ENCODE measurements at places on chromosomes 7 and 10.

DNA sequence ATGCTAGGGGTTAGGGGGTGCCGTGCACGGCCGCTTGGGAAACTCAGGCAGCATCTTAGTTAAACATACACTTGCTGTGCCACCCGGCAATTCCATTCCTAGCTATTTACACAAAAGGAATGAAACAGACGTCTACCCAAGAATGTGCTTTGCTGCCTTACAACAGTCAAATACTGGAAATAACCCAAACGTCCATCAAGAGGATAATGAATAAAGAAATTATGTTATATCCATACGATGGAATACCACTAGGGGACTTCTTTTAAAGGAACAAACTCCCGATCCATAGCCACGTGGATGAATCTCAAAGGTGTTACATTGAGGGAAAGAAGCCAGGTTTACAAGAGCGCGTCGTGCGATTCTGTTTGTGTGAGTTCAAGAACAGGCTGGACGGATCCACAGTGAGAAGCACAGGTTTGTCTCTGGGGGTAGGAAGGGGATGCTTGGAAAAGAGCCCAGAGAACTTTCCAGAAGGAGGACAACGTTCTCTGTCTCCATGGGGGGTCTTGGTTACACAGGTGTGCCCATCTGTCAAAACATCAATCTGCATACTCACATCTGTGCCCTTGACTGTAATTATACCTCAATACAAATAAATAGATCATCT, 41.8 kb downstream of the STK32C start:
- no peak for DNase-seq

DNA sequence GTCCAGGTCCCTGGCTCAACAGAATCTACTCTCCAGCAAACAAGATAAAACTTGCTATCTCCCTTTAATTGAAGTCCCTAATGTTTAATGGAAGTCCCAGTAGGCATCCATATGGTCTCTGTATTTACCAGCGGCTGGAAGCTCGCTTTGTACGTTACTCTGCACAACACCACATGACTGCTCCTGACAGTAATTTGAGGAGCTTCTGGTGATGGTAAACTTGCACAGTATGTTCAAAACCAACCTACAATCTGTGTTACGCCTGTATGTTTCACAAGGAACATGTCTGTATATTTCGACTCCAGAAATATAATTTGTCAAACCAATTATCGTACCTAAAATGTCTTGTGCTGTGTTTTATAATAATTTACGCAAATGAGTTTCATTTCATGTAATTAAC, 4.4 kb upstream of the TECPR1 start:
- DNase-seq: no peak

- no peak for DNase-seq
Measured at GRCh38 chr7:40115936-40116335, 18.5 kb downstream of the MPLKIP start.

GRCh38 chr7:13846386-13846785, 143.1 kb downstream of the ETV1 start:
- DNase-seq: no peak

DNA sequence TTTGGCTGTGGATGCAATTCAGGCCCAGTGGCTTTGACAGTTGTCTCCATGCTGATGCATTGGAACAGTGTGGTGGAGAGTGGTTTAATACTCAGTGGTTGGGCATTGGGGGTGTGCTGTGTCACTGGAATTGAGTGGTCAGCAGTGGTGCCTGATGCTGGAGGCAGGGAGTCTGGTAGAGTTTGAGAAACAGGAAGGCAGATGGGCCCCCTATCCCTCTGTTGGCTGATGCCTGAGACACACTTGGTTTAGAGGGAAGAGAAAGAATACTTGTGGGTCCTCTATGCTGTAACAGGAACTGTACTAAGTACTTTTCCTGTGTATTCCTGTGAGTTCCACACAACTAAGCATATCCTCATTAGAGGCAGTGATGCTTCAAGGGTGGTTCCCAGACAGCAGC, 55.4 kb downstream of the EEPD1 start:
- peak; percentile 31 for DNase-seq

DNA sequence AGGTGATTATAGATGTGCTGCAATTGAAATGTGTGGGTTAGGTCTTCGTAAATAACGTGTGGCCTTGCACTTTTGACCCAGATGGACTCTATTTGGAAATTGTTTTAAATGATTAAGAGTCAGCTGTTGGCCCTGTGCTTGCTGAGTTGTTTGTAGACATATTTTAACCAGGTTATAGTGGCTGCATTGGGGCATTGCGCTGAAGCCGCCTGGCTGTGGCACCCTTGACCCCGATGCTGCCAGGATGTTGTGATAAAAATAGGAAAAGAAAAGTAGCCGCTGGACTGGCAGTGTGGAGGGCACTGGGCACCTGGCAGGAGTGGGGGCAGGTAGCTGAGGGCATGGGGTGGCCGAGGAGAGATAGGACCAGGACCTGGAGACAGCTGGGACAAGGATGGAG, 13.4 kb downstream of the LRRC27 start:
- no peak for DNase-seq

DNA sequence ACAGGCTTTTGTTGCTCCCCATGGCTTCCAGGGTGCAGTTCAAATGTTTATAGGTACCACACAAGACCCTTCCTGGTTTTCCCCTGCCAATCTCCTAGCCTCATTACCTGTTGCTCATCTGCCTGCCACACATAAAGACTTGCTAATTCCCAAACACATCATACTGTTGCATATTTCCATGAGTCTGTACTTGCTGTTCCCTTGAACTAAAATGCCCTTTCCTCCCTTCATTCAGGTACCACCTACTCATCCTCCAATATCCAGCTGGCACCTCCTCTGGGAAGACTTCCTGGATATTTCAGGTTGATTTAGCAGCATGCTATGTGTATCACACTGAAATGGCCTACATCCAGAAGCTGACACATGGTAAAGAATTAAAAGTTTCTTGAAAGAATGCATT, 206.4 kb upstream of the NFE2L3 start:
- no peak for DNase-seq

DNA sequence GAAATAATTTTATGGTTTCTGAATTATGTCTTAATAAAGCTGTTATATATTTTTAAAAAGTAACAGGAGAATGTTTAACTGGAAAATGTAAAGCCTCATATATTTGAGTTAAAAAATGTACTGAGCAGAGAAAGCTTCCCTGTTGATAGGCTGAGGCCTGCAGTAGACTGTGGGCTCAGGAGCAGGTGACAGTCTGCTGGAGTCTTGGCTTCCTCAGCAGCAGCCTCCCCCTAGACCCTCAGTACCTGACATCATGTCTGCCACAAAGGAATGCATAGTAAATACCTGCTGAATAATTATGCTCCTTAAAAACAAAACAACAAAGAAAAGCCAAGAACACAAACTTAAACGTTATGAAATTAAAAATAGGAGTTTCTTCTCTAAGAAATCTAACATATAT, 73.9 kb upstream of the NOBOX start:
- DNase-seq: no peak

- DNase-seq: no peak
Measured at GRCh38 chr10:95254629-95255028, 36.2 kb downstream of the PDLIM1 start.

DNA sequence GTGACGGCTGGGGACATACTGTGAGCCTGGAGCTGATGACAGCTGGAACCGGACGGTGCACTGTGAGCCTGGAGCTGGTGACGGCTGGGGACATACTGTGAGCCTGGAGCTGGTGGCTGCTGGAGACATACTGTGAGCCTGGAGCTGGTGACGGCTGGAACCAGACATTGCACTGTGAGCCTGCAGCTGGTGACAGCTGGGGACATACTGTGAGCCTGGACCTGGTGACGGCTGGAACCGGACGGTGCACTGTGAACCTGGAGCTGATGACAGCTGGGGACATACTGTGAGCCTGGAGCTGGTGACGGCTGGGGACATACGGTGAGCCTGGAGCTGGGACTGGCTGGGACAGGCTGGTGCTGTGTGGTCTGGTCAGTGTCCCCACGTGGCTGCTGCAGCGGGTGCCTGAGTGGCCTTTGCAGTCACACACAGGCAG, 47.9 kb downstream of the PTPRN2 start:
- no peak for DNase-seq

GRCh38 chr10:100972115-100972903, 3.0 kb downstream of the SEMA4G start:
- DNase-seq: no peak

- no peak for DNase-seq
Measured at GRCh38 chr7:26550492-26550891, 258.8 kb downstream of the SNX10 start.

GRCh38 chr10:112963835-112964234, 13.8 kb downstream of the TCF7L2 start:
- DNase-seq: no peak

- DNase-seq: no peak
Measured at GRCh38 chr10:133262696-133263095, 14.0 kb downstream of the ADAM8 start.

DNA sequence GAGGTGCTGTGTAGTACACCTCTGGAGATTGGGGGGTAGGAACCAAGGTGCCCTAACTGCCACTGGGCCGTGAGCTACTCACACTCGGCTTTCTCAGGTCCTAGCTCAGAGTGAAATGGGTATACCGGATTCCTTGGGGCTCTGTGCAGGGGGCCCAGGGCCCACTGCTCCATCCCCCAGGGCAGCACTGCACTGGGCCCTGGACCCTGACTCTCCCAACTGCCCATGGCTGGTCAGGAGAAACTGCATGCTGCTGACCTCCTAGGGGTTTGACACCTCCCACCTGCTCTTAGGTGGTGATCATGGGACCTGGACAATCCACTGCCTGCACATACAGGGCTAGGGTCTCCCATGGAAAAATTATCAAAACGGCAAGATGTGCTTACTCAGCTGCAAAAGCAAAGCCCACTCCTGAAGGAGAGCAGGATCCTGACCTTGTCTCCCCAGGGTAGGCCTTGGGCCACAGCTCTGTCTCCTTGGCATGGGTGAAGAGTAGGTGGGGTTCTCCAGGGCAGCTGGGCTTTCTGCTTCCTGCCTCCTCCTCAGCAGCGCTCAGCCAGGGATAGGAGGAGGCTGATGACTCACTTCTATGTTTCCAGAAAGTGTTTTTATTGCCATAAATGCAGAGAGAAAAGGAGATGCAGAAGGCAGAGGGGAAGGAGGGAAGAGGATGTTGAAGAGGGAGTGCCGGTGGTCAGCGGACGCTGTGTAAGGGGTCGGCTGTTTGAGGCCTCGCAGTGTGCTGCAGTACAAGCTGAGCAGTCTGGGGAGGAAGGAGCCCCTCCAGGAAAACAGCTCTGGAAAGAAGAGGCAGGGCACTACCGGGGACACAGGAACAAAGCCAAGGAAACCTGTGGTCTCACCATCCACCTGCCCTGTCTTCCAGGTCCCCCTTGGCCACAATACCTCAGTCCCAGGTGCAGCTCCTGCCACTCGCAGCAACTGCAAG, 107.8 kb downstream of the ARHGAP22 start:
- DNase-seq: peak; percentile 84

DNA sequence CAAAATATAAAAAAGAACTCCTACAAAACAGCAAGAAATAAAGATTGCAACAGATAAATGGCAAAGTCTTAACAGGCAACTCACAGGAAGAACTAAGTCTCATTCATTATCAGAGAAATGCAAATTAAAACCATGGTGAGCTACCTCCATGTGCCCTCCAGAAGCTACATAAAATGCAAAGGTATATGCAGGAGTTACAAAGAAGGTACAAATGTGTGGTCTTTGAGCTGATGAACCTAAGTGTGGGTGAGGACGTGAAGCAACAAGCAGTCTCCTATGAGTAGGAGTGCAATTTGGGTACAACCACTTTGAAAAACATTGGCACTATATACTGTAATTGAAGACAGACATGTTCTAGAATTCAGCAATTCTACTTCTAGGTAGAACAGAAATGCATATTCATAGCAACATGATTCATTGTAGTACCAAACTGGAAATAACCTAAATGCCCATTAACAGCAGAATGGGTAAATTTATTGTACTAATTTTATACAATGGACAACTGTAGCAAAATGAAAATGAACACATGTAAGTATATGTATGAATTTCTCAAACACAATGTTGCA, 61.6 kb upstream of the KCNMA1 start:
- no peak for DNase-seq

DNA sequence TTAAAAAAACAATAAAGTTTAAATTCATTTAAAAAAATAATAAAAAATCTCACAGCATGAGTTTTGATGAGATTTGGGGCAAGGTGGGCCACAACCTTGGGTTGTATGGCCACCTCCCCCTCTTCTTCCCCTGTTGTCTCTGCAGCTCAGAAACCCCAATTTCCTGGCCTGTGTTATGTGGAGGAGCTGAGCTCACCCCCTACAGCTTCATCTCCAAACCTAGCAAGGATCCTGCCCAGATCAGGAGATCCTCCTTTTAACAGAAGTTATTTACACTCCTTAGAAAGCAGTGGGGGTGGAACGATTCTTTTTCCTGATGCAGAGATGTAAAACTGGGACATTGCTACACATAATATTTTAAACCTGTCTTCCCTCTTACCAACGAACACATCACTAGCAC, 6.9 kb upstream of the SH2D4B start:
- no peak for DNase-seq

GRCh38 chr7:95509199-95509598, 23.5 kb downstream of the ASB4 start:
- DNase-seq: no peak

GRCh38 chr10:9608602-9609001, 1409.1 kb upstream of the CELF2 start:
- DNase-seq: peak; percentile 2

DNA sequence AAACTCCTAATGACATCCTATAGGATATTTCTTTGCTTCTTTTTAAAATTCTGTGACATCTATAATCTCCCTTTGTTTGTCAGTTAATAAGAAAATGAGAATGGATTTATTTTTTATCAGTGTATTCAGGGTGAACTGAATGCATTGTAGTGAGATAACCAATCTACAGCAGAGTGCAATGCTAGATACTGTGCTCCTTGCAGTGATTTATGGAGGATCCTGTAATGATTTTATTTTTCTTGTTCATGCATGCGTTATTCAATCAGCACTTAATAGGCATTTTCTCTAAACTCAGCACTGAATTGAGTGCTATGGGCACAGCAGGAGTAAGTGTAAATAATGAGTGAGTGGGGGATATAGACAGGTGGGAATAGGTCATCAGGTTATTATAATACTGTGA, 253.9 kb downstream of the CDK14 start:
- DNase-seq: no peak

GRCh38 chr10:124629415-124629814, 114.8 kb downstream of the FAM53B start:
- DNase-seq: no peak

DNA sequence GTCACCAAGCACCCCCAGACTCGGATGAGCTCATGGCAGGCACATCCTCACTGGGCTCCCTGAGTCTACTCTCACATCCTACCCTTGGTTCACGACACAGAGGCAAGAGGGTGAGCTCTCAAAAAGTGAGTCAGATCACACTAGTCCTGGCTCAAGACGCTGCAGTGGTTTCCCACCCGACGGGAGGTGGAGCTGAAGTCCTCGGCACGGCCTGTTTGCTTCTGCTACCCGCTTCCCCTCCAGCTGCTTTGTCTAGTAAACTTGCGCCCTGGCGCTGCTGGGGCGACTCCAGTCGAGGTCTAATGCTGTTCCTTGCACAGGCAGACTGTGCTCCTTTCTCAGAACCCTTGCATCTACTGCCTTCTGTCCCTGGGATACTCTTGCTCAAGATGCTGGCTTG, 13.5 kb upstream of the SFMBT2 start:
- DNase-seq: no peak
